Activated T-cell treated with anti-CD3 and anti-CD28 coated beads for 24 hours (primary cell): ENCODE measurements at places on chromosomes 13 and 19.
A peak's percentile ranks its signal among the peaks of the same experiment; 100 is the strongest.

DNA sequence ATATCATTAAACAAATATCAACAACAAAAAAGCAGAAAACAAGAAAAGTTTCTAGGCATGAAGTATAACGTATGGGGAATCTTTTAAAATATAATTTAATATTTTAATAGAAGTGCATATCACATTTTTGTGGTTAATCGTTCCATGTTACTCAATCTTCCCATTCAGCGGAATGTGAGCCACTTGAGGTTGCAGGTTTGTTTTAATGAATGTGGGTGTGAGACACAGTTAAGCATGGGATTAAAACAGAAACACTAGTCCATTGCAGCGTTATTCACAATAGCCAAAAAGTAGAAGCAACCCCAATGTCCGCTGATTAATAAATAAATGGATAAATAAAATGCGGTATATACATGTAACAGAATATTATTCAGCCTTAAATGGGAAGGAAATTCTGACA lies 146.0 kb downstream of the NDFIP2 start:
- no peak for DNase-seq

DNA sequence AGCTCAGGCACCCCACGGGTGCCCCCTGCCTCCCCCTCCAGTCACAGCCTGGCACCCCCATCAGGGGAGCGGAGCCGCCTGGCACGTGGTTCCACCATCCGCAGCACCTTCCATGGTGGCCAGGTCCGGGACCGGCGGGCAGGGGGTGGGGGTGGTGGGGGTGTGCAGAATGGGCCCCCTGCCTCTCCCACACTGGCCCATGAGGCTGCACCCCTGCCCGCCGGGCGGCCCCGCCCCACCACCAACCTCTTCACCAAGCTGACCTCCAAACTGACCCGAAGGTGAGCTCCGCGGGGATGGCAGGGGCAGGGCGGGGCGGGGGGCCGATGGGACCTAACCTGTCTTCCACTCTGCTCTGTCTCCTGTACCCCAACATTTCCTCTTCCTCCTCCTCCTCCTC lies 25.0 kb downstream of the CKM start:
- DNase-seq = no peak

- no peak for DNase-seq
Observed at GRCh38 chr19:1394252-1395193, 6.8 kb downstream of the GAMT start.

DNA sequence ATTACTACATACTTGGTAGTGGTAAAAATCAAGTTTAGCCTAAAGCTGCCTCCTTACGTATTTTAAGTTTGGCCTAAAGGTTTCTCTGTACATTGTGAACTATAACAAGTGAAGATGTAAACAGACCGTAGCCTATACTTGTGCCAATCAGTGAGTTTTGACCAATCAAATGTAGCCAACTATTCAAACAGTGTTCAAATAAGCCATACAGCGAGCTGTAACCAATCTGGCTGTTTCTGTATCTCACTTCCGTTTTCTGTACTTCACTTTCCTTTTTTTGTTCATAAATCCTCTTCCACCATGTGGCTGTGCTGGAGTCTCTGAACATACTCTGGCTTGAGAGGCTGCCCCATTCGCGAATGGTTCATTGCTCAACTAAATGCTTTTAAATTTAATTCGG lies 2504.6 kb downstream of the PCDH9 start:
- no peak for DNase-seq

- DNase-seq = no peak
Observed at GRCh38 chr13:97892717-97893116, 60.8 kb upstream of the IPO5 start.

GRCh38 chr19:49779731-49780555 lies 13.1 kb downstream of the AP2A1 start:
- DNase-seq = no peak

GRCh38 chr13:83691966-83692365 lies 190.3 kb downstream of the SLITRK1 start:
- no peak for DNase-seq

DNA sequence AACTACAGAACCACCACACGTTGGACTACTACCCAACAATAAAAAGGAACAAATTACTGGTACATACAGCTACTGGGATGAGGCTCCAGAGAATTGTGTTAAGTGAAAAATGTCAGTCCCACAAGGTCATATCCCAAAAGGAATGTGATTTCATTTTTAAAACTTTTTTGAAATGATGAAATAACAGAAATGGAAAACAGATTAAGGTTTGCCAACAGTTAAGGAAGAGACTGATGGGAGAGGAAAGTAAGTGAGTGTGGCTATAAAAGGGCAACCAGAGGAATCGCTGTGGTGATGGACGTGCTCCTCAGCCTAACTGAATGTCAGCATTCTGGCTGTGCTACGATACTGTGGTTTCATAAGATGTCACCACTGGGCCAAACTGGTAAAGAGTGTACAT lies 512.8 kb downstream of the UQCRFS1 start:
- DNase-seq = no peak

- DNase-seq = no peak
Observed at GRCh38 chr19:14375055-14375581, 6.1 kb upstream of the ADGRE5 start.

- no peak for DNase-seq
Observed at GRCh38 chr19:15247107-15248014, 15.1 kb upstream of the EPHX3 start.

GRCh38 chr13:28470296-28470695 lies 24.6 kb downstream of the FLT1 start:
- no peak for DNase-seq

DNA sequence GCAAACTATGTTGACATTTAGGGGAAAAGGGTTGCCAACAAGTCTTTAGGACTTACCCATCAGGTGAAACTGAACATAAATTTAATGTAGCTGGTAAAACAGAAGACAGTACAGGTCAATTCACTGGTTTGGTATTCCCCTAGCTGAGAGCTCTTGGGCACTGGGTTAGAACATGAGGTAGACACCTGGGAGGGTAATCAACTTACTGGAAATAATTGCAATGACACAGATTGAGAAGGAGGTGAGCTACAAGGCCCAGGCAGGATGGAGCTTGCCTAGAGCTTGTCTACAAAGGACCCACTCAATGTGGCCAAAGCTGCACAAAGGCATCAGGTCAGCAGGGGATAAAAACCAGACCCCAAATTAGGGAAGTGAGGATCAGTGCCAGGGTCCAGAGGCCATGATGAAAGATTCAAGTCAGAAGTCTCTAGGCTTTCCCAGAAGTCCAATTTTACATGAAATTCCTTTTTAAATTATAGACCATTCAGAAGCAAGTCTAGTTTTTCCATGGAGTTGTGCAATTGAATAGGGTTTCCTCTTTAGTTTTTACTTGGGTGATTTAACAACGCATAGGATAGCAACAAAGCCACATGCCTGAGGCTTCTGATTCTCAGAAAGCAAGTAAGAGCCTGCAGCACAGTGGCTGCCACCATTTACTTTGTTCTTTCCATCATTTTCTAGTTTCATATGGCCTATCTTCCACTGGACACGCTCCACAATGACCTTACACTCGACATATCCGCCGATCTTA lies 194.0 kb downstream of the NDFIP2 start:
- no peak for DNase-seq

- DNase-seq = no peak
Observed at GRCh38 chr13:48568370-48569103, 35.7 kb upstream of the RCBTB2 start.

- DNase-seq = no peak
Observed at GRCh38 chr13:78867655-78868054, 208.7 kb upstream of the OBI1 start.

- peak; percentile 55 for DNase-seq
Observed at GRCh38 chr13:45055198-45055901, 65.0 kb upstream of the GTF2F2 start.

DNA sequence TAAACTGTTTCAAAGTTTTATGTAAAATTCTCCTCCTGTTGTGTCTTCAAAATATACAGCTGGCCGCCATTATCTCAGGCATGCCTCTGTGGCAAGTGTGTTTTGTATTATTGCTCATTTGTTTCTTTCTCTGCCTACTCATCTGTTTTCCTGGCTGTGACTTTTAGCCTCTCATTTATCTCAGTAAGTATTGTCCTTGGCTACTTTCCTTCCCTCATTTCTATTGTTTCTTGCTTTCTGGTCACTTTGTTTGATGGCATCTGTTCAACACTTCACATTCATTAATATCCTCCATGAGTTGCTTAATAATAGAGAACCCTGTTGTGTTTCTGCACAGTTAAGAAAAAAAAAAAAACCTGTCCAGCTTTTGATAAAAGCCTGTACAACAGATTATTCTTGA lies 869.4 kb downstream of the PCDH17 start:
- no peak for DNase-seq

DNA sequence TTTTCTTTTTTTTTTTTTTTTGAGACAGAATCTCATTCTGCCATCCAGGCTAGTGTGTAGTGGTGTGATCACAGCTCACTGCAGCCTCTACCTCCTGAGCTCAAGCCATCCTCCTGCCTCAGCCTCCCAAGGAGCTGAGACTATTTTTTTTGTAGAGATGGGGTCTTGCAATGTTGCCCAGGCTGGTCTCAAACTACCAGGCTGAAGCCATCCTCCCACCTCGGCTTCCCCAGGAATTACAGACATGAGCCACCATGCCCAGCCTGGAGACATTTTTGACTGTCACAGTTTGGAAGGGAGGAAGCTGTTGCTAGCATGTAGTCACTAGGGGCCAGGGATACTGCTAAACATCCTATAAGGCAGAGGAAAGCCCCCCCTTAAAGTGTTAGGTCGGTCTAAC lies 23.9 kb downstream of the ZIC5 start:
- no peak for DNase-seq

GRCh38 chr19:55581145-55581822 lies 636 bp upstream of the ZNF579 start:
- DNase-seq = no peak

GRCh38 chr13:53310786-53311185 lies 282.2 kb downstream of the OLFM4 start:
- DNase-seq = no peak

- no peak for DNase-seq
Observed at GRCh38 chr19:30089086-30089665, 147.1 kb downstream of the URI1 start.

- no peak for DNase-seq
Observed at GRCh38 chr19:49512970-49513745, 697 bp downstream of the FCGRT start.

DNA sequence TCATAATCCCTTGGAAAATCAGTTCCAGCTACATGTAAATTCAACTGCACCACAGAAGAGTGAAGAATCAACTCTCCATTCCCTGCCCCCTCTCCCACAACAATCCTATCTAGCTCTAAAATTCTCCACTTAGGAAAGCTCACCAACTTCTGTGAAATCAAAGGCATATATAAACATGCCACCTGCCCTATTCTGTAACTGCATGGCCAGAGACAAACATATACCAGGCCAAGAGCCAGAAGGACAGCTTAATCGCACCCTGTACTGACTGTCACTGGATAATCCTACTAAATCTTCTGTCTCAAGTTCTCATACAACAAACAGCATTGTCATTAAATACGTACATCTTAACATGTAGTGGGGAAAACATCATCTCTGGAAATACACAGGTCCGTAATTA lies 58.2 kb upstream of the EEF1AKMT1 start:
- DNase-seq = no peak

- no peak for DNase-seq
Observed at GRCh38 chr13:45055902-45056648, 64.2 kb upstream of the GTF2F2 start.

DNA sequence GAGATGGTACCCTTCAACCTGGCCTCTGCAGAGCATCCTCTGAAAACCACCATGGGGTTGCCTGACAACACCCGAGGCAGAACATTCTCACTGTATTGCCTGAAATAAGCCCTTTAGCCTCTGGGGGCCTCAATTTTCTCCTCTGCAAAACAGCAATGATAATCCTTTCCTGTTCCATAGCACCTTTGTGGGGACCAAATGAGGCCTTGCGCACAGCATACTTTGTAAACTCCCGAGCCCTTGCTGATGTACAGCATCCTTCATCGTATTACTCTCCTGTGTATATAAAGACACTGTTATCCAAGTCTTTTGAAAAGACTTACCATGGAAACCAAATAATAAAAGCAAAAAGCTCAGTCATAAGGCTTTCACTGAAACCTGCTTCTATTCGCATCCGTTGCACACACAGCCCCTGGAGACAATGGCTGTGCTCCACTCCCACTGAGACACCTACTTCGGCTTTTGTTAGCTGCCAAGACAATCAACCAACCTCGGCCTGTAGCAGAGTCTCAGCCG lies 276.0 kb downstream of the FOXO1 start:
- no peak for DNase-seq

DNA sequence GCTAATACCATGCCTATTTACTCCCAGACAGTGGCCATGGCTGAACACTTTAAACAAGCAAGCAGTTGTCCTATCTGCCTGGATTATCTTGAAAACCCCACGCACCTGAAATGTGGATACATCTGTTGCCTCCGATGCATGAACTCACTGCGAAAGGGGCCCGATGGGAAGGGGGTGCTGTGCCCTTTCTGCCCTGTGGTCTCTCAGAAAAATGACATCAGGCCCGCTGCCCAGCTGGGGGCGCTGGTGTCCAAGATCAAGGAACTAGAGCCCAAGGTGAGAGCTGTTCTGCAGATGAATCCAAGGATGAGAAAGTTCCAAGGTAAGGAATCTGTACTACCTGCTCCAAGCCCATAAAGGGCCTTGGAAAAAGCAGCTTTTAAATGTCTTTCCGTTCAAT lies 8.6 kb downstream of the RFPL4AL1 start:
- DNase-seq = no peak

DNA sequence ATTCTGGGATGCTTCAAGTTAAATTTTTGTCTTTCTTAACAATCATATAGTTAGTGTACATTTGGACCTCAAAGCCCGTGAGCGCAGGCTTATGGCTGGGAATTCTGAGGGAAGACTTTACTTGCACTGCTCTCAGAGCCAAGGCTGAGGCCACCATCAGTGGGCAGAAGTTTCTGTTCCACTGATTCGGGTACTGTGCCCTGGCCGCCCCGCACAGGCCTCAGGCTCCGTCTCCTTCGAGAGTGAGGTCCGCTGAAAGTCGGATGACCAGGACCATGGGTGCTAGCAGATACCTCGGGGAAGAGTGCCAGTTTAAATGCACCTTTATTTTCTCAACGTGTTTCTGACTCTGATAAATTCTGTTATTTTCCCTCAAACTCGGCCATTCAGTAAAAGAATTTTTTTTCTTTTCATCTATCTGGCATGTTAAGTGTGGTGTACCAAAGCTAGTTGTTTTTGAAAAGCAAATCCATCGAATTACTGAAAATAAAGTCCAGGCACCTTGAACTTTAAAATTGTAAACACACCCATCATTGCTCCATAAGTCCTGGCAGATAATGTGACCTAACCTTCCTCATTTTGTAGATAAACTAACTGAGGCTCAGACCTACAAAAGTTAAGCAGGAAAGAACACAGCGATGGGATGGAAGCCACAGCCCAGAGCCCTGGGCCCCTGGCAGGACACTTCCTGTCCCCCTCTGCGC lies 126.7 kb downstream of the SOX1 start:
- no peak for DNase-seq
